Activated gamma-delta T cell treated with Interleukin-2 at 50 U/mL for 16 hours (primary cell): ENCODE measurements at places on chromosomes 6 and 20.

DNA sequence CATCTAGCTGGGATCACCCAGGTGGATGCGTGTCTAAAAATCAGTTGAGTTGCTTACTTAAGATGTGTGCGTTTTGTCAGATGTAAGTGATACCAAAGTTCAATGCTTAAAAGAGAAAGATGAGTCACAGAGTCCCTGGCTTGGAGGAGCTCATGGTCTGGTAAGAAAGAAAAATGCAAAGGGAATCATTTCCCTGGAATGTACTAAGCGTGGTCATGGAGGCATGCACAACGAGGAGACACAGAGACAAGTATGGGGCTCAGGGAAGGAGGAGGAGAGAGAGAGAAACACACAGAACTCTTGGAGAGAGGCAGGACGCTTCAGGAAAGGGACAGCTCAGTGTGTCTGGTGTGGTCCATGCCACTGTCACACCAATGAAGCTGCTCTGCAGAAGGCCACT is 186.9 kb upstream of the GMDS start:
- DNase-seq, result no peak

DNA sequence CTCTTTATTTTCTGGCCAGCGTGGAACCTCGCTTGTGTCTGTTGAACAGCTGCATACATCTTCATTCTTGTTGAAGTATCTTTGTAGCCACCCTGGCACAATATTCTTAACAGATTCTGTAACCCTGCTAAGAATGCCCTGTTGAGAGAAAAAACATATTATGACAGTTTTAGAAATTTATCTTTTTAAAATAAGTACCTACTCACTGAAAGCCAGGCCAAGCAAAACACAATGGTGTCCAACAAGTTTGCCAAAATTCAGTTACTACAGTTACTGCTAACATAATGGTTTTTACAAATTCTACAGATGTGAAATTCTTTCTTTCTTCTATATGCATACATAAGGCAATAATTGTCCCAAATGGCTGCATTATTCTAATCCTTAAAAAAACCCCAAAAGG is 18.2 kb downstream of the NUP153 start:
- no peak for DNase-seq

DNA sequence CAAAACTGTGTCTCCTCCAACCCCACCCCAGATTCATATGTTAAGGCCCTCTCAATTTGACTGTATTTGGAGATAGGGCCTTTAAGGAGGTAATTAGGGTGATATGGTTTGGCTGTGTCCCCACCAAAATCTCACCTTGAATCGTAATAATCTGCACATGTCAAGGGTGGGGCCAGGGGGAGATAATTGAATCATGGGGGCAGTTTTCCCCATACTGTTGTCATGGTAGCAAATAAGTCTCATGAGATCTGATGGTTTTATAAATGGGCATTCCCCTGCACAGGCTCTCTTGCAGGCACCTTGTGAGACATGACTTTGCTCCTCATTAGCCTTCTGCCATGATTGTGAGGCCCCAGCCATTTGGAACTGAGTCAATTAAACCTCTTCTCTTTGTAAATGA is 46.6 kb upstream of the TOX2 start:
- no peak for DNase-seq

GRCh38 chr6:138818496-138819194 is 22.8 kb downstream of the ECT2L start:
- no peak for DNase-seq

DNA sequence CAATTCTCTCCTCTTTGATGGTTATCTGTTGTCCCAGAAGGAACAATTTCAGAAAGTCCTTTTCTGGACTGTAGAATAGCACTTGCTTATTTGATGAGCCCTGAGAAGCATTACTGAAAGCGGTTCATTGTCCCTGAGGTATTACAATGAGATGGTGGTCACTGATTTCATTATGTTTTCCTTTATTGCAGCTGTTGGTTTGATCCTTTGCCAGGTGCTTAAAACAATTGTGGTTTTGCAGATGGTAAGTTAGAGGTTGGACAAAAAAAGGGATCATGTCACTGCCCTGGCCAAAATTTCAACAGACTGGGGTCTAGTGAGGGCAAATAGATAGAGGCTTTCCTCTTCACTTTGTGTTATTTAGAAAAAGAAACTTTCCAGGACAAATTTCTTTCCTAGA is 61.9 kb downstream of the ESR1 start:
- DNase-seq, result no peak

DNA sequence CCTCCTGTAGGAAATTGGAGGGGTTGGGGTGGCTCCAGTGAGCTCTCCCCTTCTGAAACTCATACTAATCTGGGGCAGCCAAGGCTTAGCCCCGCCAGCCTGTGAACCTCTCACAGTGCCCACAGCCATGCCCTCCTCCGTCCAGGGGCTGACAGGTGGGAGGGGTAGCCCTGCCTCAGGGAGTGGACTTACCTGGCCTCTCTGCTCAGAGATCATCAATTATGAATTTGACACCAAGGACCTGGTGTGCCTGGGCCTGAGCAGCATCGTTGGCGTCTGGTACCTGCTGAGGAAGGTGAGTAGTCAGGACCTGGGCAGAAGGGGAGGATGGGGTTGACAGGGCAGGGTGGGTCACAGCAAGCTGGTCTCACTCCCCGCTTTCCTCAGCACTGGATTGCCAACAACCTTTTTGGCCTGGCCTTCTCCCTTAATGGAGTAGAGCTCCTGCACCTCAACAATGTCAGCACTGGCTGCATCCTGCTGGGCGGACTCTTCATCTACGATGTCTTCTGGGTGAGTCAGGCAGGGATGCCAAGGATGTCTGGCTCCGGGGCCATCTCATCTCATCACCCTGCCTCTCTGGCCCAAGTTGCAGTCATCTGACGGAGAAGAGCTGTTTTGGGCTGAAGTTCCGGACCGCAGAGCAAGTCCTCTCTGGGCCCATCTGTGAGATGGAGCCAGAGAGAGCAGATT is 34.7 kb downstream of the HM13 start:
- no peak for DNase-seq

- no peak for DNase-seq
Measured at GRCh38 chr20:19971116-19971515, 46.0 kb upstream of the NAA20 start.

- DNase-seq, result no peak
Measured at GRCh38 chr20:33477386-33478234, 12.3 kb upstream of the CBFA2T2 start.

GRCh38 chr20:63934271-63935068 is 21.7 kb downstream of the UCKL1 start:
- no peak for DNase-seq

GRCh38 chr6:150314230-150315188 is 54.3 kb upstream of the IYD start:
- DNase-seq, result no peak

- no peak for DNase-seq
Measured at GRCh38 chr20:23080521-23080920, 5.6 kb downstream of the CD93 start.

- DNase-seq, result no peak
Measured at GRCh38 chr6:139479433-139480222, 105.2 kb upstream of the CITED2 start.

- no peak for DNase-seq
Measured at GRCh38 chr6:89035252-89036101, 45.1 kb upstream of the PNRC1 start.

GRCh38 chr6:109743739-109744138 is 52.6 kb downstream of the FIG4 start:
- no peak for DNase-seq

DNA sequence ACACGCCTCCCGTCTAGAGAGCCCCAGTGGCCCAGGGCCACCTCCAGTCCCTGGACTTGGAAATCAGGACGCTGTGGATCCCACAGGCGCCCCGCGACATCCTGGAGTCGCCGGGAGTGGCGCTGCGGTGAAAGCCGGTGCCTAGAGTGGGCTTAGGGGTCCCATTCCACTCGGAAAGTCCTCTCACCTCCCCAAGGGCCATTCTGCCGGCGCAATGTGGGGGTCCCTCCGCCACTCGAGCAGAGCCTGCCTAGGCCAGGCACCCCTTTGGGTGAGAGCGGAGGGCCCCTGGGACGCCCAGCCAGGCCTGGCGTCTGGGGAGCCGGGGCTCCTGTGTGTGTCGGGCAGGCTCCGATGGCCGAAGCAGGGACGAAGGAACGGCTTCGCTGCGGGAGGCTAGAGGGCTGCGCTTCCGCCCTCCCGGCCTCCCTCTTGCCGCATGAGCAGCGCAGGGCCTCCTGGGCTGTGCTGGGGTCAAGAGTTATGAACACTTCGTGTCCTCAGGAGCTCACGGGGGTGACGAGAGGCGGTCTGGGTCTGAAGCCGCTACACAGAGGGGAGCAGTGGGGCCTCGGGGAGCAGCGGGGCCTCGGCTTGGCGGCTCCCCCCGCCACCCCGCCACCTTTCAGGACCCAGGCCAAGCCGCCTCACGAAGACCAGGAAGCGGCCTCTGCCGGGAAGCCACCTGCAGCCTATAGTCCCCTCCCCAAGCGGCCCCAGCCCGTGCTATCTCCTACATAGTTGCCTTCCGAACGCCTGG is 13.6 kb downstream of the POU3F2 start:
- no peak for DNase-seq

- no peak for DNase-seq
Measured at GRCh38 chr6:148934961-148935360, 188.1 kb downstream of the UST start.

GRCh38 chr20:36677422-36677771 is 31.4 kb upstream of the SLA2 start:
- no peak for DNase-seq

GRCh38 chr6:32107406-32107805 is 1.7 kb downstream of the TNXB start:
- DNase-seq, result no peak

DNA sequence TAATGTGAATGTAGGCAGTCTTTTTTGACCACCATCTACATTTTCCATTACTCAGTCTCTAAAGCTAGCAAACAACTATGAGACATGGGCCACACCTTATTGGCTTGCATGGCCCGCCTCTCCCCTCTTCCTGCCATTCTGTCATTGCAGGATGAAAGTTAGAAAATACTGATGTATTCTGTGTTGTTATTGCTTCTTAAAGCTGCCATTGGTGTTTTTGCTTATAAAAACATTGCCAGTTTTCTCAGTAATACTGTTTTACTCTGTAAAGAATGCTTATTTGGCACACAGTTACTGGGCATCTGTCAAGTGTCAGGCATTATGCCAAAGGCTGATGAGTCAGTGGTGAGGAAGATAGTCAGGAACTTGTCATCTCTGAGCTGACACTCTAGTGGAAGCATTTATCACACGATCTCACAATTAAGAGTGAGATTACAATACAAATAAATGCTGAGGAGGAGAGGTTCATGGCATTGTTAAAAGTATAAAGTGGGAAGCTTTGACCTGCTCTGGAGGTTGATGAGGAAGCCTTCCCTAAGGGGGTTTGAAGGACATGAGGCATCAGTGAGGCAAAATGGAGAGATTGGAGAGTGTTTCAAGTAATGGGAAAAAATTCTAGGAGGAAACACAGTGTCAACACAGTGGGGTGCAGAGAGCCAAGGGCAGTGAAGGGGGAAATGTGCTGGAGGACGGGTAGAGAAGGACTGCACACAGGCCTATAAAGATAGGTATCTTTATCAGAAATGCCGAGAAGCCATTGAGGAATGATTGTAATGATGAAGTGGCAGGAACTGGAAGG is 14.7 kb downstream of the KLHL32 start:
- DNase-seq, result no peak

GRCh38 chr6:26330859-26331217 is 34.2 kb upstream of the BTN3A2 start:
- DNase-seq, result no peak

DNA sequence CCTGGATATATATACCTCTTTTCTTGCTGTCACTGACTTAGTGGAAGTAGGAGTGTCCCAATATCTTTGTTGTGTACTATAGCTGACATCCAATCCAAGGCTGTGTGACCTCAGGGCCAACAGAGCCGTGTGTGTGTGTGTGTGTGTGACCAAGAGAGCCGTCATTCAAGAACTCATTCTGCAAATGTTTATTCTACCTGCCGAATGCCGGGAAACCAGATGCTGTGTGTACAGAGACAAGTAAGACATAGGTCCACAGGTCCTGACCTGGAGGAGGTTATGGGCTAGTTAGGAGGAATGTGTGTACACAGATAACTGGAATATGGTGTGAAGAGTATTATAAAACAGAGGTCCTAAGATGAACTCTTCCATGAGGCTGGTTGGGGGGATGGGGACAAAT is 190.0 kb downstream of the DHX35 start:
- no peak for DNase-seq

DNA sequence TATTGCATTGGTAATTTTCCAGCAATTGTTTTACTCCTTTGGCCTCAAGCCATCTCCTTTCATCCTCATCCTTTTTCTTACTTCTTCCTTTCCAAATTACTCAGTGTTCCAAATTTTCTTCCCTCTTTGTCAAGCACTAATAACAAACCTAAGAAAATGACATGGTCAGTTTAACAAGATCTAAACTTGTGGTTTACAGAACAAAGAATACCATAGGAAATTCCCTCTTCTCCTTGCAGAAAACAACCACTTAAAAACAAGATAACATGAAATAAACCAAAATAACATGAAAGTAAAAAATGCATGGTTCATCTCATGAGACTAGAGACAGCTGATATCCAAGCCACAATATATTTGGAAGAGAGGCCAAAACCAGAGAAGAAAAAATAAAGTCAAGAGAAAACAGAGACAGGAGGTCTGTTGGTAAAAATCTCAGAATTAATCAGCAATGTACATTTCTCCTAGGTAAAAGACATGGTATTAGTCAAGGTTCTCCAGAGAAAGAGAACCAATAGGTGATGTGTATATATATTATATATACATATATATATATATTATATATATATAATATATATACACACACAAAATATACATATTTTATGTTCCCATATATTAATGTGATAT is 51.0 kb upstream of the SENP6 start:
- DNase-seq, result no peak

DNA sequence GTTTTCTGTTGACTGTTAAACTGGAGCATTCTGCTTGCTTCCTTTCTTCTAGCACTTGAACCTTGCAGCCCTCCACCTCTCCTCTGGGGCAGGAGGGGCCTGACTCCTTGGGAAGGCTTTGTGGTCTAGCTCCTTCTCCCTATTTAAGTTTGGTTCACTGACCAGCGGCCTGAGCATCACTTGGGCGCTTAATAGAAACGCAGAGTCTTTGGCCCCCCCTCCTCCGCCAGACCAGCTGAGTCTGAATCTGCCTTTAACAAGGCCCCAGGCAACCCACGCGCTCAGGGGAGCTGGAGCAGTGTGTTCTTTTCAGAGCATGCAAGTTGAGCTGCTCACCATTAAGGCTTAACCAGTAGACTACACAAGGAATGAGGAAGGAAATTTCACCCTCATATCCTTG is 225.7 kb downstream of the NRN1 start:
- DNase-seq, result no peak

- no peak for DNase-seq
Measured at GRCh38 chr6:107246972-107247615, 131.8 kb upstream of the BEND3 start.

- DNase-seq, result no peak
Measured at GRCh38 chr20:44207126-44207723, 3.3 kb downstream of the OSER1 start.

- DNase-seq, result no peak
Measured at GRCh38 chr6:169583886-169584541, 117.8 kb downstream of the WDR27 start.
